ENCODE measurements at places on chromosomes 3 and 15.

DNA sequence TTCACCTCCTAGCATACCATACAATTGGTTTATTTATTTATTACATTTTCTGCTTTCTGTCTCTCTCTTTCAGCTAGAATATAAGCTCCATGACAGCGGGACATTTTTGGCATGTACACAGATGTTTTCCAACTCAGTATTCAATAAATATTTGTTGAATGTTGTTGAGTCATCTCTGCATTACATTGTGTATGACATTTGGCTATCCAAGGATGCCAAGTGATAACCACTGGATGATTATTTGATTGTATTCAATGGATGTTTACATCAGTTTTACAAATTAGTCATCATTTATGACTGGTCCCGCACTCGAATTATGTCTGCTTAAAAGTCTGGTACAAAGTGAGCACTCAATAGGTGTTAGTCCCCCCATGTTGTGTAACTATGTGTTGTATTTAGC is 49.5 kb upstream of the STXBP5L start:
- DNase-seq = peak; percentile 4

DNA sequence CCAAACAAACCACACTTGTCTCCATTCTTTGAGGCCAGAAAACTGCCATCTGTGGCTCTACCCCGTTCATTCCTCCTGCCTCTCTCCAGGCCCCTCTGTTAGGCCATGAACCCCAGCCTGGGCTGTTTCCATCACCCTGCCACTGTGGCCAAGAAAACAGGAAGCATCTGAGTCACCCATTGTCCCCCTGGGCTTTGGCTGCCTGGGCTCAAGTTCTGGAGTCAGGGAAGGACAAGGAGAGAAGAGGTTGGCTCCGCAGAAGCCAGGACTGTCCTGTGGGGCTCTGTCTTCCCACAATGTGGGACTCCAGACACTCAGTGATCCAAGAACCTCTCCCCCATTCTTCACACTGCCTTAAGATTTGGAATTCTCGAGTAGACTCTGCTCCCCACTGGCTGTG is 14.8 kb upstream of the LCTL start:
- DNase-seq = no peak

GRCh38 chr15:32747921-32748342 is 30.1 kb downstream of the GREM1 start:
- peak; percentile 52 for DNase-seq

- no peak for DNase-seq
Measured at GRCh38 chr15:42267286-42267685, 5.7 kb upstream of the GANC start.

GRCh38 chr15:92000709-92001108 is 147.2 kb downstream of the SLCO3A1 start:
- DNase-seq = no peak
